ENCODE measurements at places on chromosomes 12 and 14.

- no peak for DNase-seq
These were observed 36.6 kb downstream of the EP400 start for GRCh38 chr12:131986361-131986760.

- no peak for DNase-seq
These were observed 11.1 kb downstream of the DCN start for GRCh38 chr12:91171476-91171875.

DNA sequence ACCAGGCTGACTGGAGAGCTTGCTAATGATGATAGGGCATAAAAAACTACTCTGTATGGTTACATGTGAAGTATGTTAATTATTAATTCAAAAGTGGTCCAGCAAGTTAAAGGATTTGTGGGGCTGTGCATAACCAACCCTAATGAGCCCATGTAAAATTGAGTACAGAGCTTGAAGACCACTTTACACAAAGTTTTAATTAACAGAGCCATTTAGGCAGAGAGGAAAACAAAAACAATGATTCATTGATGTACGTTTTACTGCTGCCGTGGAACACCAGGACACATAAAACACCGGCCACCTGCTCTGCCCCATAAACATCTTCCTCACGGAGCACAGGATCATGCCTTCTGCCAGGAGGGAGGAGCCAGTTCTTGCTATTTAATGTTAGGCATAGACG lies 83.5 kb downstream of the RIMBP2 start:
- DNase-seq: peak; percentile 62

DNA sequence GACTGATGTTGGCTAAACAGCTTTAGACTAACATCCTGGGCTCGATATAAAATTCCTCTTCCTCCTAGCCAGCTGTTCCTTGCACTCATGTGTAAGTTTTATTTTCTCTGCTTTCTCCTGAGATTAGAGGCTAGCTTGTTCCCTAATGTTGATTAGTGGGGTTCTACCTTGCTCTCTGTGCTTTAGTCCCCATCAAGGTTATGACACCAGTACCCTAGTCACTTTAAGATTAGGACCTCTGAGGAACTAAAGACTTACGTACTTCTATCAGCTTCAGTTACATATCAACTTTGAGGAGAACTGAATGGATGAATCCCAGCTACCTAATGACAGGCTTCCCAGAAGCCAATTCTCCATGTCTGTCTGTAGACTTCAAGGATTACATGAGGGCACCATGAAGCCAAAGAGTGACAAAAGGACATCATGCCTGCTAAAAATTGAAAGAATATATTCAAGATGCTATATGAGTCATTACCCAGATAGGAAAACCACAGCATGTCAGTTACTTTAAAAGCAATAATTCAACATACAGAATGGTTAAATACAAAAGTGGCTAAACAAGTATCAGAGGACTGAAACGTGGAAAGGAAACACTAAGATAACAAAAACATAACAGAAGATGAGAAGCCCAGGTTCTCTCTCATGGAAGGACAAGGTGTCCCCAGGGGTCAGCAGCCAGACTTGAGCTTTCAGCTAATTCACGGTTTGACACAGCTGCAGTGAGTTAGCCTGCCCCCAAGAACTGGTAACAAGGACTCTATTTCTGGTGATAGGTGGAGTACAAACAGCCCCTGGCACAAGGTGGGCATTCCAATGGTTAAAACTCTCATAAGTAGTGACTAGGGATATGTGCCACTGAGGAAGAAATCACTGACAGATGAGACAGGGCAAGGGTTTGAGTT lies 20.4 kb downstream of the ADAM20 start:
- no peak for DNase-seq

GRCh38 chr14:72519543-72519942 lies 374.4 kb downstream of the DPF3 start:
- DNase-seq: no peak

DNA sequence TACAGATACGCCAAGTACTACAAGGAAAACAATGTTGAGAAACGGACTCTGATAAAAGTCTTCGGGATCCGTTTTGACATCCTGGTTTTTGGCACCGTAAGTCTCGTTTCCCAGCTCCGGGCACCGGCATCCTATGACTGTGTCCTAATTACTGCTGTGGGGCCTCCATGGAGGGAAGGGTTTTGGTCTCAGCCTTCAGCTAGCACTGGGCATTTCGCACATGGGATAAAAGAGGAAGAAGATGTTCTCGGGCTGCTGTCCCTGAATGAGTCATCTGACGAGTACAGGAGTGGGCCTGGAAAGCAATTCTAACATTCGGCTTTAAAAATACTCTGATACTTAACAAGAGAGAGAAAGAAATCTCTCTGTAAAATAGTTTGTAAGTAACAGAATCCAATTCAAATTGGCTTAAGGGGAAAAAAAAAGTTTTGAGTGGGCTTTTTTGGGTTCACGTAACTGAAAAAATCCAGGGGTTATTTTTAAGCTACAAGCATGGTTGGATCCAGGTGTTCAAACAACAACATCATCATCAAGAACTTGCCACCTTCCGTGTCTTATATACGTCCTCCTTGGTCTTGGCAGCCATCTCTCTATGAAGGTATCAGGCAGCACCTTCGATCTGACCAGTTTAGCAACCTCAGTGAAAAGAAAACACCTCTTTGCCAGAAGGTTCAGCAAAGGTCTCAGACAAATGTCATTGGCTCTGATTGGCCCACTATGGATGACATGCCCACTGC lies 34.4 kb upstream of the P2RX4 start:
- no peak for DNase-seq

- DNase-seq: no peak
These were observed 6.5 kb downstream of the TMBIM4 start for GRCh38 chr12:66163289-66163688.

DNA sequence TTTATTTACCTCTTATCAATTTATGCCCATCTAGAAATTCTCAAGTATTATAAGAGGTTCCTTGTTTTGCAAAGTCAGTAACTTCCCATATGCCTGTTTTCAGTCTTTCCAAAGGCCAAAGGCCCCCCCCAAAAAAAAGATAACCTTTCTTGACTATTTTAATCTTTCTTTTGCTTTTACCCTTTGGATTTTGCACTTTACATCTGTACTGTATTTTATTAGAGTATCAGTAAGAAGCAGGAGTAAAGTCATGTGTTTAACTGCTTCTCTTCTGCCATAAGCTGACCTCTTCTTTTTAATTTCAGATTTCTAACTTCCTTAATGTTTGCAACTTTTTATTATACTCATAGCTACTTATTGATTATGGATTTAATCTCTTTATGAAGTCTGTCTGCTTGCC lies 716.4 kb upstream of the NOVA1 start:
- DNase-seq: no peak

- DNase-seq: peak; percentile 63
These were observed 36.5 kb downstream of the FOS start for GRCh38 chr14:75315144-75315543.

GRCh38 chr12:117067016-117067415 lies 32.2 kb downstream of the TESC start:
- DNase-seq: no peak

DNA sequence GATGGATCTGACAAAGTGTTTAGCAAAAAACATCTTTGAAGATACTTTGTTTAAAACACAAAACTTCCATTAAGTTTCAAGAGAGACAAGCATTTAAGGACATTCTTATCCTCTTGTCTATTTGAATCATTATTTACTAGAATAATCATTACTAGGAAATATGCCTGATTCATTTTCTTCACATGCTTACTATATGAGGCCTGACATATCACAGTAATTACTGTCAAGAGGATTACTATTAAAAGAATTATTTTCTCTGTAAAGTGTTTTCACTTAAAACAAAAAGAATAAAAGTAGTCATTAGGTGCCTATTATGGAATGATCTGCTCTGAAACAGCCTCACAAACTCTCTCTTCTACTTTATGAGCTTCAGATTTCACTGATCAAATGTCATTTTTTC lies 402.1 kb upstream of the MGAT4C start:
- no peak for DNase-seq

DNA sequence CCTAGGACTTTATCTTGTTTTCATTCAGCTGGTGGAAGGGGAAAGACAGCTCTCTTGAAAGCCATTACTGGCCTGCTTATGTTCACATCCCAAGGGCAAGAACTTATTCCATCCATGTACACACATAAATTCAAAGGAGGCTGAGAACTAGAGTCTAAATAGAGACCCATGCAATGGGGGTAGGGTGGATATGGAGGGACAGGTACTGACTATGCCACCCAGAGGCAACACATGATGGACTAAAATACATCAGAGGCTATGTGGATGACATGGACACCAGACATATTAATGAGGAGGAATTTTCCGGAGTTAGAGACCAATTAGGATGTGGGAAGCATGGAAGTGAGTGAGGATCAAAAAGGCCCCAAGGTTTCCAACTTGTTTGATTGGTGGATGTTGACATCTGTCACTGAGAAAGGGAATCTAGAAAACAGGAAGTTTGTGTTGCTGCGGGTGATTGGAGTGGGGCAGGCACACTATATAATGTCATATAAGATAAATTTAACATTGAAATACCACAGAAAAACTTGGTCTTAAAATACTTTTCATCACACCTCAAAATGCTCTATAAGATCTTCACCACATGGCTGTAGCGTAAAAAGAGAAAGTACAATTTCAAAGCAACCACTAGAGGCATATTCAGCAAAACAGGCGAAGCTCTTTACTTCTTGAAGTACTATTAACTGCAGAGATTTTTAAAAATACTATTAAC lies 130.4 kb downstream of the GRIP1 start:
- no peak for DNase-seq

- no peak for DNase-seq
These were observed 6.7 kb downstream of the ANO4 start for GRCh38 chr12:100801320-100801719.

DNA sequence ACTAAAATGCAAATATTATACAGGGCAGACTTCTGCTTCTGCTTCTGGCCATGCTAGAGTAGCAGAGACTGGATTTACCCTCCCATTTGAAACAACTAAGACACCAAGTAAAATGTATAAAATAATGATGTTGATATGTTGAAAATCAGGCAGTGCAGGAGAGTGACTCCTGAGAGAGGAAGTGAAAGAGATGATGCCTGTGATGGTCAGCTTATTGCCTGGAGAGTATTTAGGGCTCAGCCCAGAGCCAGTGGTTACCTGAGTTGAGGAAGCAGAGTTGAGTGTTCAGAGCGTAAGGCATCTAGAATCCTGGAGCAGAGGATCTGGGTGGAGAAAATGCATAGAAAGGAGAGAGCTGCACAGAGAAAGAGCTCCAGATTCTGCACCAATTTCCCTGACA lies 131.8 kb upstream of the C14orf180 start:
- no peak for DNase-seq

DNA sequence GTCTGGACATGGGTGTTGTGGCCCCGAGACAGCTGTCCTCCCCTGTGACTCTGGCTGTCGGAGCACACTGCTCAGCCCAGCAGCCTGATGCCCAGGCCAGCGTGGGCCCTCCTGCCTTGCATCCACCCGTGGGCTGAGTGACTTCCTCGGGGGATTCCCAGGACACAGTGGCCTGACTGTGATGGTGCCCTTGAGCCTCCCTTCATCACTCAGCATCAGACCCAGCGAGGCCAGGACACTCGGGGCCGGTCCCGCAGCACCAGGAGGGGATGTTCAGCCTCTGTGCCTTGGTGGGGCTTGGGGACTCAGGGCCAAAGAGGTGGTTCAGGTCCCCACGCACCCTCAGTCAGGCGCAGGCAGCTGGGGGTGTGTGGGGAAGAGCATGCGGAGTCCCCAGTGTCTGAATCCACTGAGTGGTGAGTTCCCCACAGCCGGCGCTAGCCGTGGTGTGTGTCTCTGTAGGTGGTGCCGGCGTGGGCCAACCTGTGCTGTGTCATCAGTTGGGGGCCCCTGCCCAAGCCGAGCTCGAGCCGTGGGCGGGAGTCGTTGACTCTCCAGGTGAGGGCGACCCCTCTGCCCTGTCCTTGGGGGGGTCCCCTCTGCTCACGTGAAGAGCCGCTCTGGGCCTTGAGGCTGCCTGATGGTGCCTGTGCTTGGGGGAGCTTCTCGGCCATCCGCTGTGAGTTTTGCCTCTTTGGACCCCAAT lies 185.8 kb downstream of the ADGRD1 start:
- DNase-seq: no peak

DNA sequence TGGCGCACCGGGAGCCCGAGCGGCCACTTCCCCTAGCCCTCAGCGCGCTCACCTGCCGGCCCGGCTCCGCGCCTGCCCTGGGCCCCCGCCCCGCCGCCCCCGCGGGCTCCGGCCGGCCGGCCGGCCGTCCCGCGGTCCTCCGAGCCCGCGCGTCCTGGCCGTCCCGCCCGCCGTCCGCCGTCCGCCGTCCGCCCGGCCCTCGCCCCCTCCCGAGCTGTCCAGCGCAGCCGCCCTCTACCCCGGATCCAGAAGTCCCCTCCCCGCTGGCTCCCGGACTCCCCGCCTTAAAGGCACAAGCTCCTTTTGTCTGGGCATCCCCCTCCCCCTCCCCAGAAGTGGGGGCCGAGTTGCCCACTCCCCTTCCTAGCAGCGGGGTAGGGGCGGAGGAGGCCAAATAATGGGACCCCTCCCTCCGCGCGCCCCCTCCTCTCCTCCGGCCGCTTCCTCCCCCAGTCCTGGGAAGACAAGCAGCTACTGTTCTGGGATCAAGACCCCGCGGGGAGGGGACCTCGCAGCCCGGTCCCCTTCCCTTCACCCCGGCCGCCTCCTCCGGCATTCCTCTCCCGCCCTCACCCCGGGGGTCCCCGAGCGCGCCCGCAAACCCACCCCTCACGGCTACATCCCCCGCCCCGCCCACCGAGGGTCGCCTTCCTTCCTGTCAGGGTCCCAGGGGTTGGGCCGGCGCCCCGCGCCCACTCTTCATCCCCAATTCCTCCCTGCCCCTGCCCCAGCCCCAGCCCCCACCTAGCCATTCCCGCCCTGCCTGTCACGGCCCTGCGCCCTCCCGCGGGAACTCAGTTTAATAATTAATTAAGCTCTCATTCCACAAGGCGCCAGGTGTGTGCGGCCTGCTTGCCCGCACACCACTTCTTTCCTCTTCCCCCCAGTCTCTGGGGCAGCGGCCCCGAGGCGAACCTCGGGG lies at the start of gene ADCY6:
TSS of gene ADCY6 (minus strand) at position 236 of the 922 bp plus-strand sequence. CDS start 5,655 bp downstream, outside the sequence.
- DNase-seq: peak; percentile 5

- DNase-seq: no peak
These were observed 109.6 kb downstream of the FOXN3 start for GRCh38 chr14:89307409-89307808.

DNA sequence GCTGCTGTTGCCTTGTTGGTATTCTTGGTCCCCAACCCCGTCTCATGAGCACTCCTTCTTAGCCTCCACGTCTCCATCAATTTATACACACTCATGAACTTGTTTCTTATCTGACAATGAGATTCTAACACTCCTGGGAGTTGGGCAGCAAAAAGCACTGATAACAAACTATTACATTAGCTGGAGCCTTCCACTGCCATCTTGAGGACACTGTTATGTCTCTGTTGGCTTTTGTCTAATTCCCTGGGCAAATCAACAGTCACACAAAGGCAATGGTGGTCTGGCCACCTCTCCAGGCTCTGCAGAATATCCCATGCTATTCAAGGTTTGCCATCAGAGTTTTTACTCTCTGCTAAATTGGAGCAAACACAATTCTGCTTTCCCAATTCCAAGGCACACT lies 117.8 kb upstream of the COCH start:
- DNase-seq: no peak

DNA sequence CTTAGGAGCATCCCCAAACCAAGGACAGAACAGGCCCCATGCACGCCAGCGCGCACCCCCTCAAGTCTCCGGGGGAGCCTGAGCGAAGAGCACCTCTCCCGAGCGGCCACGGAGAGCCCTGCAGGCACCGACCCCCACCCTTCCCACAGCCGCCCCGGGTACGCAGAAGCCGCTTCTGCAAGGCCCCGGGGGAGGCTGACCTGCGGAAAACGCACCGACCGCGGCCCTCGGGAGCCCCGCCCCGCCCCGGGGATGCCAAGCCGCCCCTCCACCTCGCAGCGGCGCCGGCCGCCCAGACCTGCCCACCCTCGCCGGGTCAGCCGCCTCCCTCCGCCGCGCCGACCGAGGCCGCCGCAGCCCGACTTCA lies 385 bp downstream of the CAPRIN2 start:
- peak; percentile 76 for DNase-seq

All from NCI-H1092 (cell line).